ENCODE measurements at places on chromosomes 6 and 20.

GRCh38 chr6:48101290-48101689 lies 9.7 kb downstream of the PTCHD4 start:
- no peak for DNase-seq

DNA sequence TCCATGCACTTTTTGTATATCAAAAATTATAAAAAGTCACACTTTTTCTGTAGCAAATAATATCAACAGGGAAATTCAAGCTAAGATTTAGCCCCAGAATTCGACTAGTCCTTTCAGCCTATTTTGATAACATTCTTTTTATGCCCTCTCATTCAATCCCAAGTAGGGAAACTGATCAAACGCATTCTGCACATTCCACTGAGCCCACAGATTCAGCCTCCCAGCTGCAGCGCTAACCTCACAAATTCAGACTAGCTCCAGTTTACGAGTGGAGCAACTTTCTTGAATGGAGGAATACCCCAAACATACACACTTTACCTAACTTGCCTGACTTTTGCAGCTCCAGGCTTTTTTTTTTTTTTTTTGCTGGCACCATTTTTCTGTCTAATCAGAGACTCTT lies 70.3 kb upstream of the HEY2 start:
- DNase-seq, result no peak

DNA sequence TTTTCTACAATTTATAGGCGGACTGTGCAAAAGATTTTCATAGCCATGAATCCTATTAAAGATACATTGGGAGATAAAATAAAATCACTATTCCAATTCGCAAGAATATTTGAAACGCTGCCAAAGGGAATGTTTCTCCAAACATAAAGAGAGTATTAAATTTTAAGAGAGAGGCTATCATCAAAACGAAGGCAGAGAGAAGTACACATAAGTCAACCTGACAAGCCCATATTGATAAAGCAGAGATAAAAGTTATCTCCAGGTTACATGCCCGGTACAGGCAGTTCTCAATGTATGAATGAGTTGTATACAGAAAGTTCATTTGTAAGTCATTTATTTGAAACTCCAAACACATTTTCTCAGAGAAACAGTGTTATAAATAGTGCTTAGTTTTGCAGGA lies 193.1 kb downstream of the ATXN1 start:
- no peak for DNase-seq

GRCh38 chr20:62980970-62981369 lies 25.8 kb downstream of the BHLHE23 start:
- no peak for DNase-seq

- DNase-seq, result no peak
Measured at GRCh38 chr6:38264605-38265004, 375.1 kb downstream of the BTBD9 start.

GRCh38 chr6:75436869-75437268 lies 56.7 kb downstream of the FILIP1 start:
- DNase-seq, result no peak

GRCh38 chr6:33589392-33589730 lies 9.3 kb upstream of the BAK1 start:
- DNase-seq, result no peak

- DNase-seq, result no peak
Measured at GRCh38 chr20:32216179-32217142, 8.8 kb downstream of the POFUT1 start.

GRCh38 chr20:60428651-60429050 lies 470.4 kb downstream of the CDH26 start:
- no peak for DNase-seq

DNA sequence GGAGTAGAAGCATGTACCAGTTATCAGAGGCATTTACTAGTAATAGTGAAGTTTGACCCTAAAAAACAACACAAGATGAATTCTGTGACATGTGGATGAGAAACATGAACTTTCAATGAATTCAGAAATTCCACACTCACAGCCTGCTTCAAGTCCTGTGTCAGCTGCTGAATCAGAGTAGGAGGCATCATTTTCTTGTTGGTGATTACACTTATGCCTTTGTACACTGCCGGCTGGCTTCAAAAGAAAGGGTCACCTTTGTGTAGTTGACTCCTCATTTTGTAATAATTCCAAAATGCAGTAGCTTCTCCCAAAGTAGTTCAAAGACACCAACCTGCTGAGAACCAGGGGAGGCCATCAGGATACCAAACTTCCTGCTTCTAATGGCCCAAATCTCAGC lies 165.5 kb downstream of the BACH2 start:
- no peak for DNase-seq

DNA sequence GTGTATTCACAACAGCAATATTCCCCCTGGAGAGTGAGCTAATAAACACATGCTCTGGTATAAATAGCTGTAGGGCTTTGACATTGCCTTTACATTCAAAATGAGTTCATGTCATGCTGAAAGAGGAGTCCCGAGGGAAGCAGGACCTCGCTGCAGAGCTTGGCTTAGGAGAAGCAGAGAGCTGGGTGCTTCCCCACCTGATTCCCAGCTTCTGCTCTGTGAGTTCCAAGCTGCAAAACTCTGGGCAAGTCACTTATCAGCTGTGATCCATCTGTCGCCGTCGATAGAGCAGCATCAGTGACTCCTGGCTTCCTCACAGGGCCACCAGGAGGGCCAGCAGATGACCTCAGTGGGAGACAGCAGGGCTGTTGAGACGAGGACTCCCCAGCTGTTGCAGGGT lies 241.8 kb downstream of the ANKRD60 start:
- no peak for DNase-seq
